DMS 273 treated with DMSO at 0.1 percent for 48 hours (cell line): ENCODE measurements at places on chromosomes 7 and 10.

- no peak for DNase-seq
These were observed 54.1 kb upstream of the PDCD4 start for GRCh38 chr10:110817614-110818013.

DNA sequence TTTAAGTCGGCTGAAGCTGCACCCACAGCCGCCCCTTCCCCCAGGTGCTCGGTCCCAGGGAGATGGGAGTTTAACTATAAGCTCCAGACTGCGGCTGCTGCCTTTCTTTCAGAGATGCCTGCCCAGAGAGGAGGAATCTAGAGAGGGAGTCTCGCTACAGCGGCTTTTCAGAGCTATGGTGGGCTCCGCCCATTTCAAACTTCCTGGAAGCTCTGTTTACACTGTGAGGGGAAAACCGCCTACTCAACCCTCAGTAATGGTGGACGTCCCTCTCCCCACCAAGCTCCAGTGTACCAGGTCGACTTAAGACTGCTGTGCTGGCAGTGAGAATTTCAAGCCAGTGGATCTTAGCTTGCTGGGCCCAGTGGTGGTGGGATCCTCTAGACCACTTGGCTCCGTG lies 135.4 kb downstream of the CXCL12 start:
- no peak for DNase-seq

GRCh38 chr7:15838265-15838664 lies 151.8 kb upstream of the MEOX2 start:
- no peak for DNase-seq

- peak; percentile 72 for DNase-seq
These were observed 80.5 kb downstream of the CCNY start for GRCh38 chr10:35416619-35417312.

- no peak for DNase-seq
These were observed 29.5 kb downstream of the BAG3 start for GRCh38 chr10:119680650-119681081.

DNA sequence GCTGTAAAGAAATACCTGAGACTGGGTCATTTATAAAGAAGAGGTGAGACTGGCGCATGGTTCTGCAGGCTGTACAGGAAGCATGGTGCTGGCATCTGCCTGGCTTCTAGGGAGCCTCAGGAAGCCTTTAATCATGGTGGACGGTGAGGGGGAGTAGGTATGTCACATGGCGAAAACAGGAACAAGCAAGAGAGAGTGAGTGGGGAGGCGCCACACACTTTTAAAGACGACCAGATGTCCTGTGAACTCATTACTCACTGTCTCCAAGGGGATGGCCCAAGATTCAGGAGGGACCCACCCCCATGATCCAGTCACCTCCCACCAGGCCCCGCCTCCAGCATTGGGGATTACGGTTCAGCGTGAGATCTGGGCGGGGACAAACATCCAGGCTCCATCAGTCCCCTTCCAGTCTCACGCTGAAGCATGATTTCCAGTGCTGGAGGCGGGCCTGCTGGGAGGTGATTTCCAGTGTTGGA lies 3.2 kb downstream of the ZNF316 start:
- DNase-seq: no peak

DNA sequence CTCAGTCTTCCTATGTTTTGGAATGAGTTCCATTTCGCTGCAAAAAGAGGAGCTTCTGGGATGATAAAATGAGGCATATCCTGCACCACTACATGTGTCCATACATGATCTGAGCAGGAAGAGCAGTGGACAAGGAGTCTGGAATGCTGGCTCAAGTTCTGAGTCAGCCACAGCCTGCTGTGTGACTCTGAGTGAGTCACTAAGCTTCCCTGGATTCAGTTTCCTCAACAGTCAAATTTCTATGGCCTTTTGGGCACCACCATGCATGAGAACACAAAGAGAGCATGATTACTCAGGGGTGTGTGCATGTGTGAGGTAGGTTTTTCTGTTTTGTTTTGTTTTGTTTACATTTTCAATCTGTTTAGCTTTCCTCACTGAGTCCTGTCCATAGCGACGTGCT lies 254.6 kb downstream of the ANKRD30A start:
- DNase-seq: no peak

- DNase-seq: no peak
These were observed 148.0 kb downstream of the GALNT11 start for GRCh38 chr7:152173372-152174070.

- DNase-seq: no peak
These were observed 821.3 kb downstream of the LRMDA start for GRCh38 chr10:76252733-76253132.

DNA sequence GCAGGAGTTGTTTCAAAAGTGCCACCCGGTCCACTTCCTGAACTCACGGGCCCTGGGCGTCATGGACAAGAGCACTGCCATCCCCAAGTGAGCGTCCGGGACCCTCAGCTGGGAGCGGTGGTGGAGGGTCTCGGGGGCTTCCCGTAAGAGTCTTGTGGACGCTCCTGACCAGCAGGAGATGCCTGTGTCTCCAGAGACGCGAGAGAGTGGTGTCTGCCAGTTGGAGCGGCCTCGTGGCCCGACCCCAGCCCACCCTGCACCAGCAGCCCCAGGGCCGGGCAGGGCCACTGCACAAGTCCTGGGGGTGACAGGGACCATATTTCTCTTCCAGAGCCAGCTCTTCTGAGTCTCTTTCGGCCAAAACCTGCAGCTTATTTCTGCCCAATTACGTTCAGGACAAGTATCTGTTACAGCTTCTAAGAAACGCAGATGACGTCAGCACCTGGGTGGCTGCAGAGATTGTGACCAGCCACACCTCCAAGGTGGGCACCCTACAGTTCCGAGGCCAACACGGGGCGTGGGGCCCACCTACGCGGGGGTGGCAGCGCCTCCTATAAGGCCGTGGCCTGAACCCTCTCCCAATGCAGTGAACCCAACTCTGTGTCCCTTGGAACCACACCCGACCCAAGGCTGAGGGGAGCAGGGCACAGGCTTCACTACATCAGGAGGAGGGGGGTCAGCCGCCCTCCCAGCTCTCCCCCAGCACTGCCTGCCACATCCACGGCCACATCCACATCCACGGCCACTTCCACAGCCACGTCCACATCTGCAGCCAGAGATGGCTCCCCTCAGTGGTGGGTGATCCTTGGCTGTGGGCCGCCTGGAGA lies 16.2 kb upstream of the UTF1 start:
- DNase-seq: no peak

GRCh38 chr10:60135020-60135419 lies 228.7 kb upstream of the CCDC6 start:
- no peak for DNase-seq

- no peak for DNase-seq
These were observed 163.7 kb downstream of the ARL4A start for GRCh38 chr7:12851142-12851541.

DNA sequence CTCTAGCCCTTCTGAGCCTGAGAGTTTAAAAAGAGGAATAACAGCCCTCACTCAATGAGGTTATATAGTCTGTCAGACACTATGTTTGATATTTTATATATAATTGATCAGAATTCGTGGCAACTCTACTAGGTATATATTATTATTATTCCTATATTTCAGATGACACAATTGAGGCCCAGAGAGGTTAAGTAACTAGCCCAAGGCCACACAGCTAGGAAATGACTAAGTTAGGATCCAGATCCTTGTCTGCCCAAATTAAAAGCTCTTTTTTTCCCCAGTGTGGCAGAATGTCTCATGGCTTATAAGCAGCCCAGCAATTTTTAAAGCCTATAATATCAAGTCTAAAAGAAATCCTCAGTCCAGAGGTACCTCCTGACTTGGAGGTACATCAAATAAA lies 1119.9 kb upstream of the AUTS2 start:
- DNase-seq: no peak

DNA sequence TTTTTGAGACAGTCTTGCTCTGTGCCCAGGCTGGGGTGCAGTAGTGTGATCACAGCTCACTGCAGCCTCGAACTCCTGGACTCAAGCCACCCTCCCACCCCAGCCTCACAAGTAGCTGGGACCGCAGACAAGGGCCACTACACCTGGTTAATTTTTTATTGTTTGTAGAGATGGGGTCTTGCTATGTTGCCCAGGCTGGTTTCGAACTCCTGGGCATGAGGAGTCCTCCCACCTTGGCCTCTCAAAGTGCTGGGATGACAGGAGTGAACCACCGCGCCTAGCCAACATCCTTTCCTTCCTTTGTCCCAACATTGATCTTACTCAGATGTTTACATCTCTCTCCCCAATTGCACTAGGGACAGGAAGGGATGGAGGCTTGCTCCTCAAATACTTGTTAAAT lies 3.3 kb downstream of the GTF2IRD1 start:
- no peak for DNase-seq

DNA sequence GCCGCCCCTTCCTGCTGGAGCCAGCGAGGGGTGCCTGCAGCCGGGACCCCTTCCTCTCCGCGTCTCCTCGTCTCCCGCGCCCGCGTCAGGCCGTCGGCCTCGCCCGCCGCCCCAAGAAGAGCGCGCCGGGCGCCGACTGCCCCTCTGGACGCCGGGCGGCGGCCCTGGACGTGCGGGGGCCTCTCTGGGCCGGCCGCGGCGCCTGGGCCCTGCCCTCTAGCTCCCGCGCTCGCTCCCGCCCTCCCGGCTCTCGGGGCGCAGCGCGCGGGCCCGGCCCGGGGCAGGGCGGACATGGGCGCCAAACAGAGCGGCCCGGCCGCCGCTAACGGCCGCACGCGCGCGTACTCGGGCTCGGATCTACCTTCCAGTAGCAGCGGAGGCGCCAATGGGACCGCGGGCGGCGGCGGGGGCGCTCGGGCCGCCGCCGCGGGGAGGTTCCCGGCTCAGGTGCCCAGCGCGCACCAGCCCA lies 704 bp downstream of the ZNRF2 start:
- no peak for DNase-seq

DNA sequence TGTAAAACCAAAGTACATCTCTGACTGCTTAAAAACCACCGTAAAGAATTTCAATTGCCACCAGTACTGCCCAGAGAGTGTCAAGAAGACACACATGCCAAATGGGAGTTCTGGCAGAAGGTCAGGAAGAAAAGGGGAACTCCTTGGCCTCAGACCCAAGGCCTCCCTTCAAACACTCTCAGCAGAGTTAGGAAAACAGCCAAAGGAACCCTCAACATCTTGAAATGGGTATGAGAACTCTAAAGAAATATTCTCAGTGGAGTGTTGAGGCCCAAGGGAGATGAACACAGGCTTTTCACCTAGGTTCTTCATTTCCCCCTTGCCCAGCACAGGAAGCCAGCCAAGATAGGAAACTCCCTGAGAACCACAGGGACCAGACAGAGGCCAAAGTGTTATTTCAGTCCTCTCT lies 96.1 kb upstream of the ASAH2 start:
- no peak for DNase-seq
